Stimulated activated CD8-positive, alpha-beta memory T cell treated with anti-CD3 and anti-CD28 coated beads, Interleukin-7, amount 100 ng/mL, for 1 hour (primary cell): ENCODE measurements at places on chromosomes 3 and 15.

GRCh38 chr15:65666257-65666656 lies 44.5 kb downstream of the SLC24A1 start:
- DNase-seq, result no peak

- DNase-seq, result no peak
These were observed 80.2 kb downstream of the SEC22A start for GRCh38 chr3:123281929-123282328.

GRCh38 chr3:16052964-16053363 lies 121.5 kb upstream of the GALNT15 start:
- no peak for DNase-seq

DNA sequence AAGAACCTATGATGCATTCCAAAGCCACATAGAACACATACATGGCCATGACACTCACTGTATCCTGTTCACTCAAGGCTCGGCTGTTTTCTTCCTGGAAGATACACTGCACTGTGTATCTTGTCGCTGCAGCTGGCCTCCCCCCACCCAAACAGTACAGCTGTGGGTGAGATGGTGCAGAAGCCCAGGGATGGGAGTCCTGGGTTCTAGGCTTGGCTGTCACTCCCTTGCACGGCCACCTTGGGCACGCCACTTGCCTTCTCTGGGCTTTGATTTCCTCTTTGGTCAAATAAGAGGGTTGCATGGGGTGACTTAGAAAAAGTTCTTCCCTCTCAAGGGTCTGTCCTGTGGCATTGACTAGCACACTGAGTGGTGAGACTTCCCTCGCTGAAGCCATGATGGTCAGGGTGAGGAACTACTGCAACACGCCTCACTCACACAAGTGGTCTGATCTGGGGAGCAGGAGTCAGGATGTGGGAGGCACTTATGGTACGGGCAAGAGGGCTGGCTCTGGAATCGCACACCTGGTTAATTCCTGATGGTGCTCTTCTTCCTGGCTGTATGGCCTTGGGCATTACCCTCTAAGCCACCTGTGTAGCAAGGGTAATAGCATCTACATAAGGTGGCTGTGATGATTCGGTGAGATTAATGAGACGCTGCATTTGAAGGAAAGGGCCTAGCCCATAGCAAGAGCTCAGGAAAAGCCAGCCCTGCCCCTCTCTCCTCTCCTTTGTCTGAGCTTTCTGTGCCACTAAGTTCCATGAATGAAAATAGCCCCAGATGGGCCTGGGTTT lies 44.0 kb downstream of the ANP32A start:
- DNase-seq, result no peak

DNA sequence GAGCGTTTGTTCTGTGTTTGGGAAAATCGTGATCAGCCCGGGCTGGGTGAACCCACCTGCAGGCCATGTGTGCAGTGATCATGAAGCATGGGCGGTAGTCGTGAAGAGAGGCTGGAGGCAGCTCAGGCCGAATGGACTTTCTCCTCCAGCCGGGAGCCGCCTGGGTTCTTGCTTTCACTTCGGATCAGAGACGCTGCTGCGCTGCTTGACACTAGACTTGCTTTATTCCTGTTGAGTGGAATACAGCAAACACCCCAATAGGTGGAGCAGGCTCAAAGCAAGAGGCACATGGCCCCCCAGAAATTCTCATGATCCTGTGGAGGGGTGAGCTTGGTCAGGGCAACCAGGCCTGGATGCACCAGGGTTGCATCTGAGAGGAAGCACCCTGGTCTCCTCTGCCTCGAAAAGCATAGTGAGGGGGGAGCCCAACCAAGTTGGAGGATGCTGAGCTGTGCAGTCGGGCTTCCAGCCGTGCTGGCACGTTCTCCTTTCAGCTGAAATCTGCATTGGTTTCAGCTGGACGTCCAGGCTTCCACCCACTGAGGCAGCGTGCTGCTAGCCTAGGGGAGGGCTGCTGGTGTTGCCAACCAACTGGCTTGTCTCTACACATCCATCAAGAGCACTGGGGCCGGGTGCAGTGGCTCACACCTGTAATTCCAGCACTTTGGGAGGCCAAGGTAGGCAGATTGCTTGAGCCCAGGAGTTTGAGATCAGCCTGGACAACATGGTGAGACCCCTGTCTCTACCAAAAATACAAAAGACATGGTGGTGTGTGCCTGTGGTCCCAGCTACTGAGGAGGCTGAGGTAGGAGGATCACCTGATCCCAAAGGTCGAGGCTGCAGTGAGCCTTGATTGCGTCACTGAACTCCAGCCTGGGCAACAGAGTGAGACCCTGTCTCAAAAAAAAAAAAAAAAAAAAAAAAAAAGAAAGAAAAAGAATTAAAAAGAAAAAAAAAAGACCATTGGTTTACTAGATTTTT lies 2.8 kb upstream of the NRROS start:
- no peak for DNase-seq

DNA sequence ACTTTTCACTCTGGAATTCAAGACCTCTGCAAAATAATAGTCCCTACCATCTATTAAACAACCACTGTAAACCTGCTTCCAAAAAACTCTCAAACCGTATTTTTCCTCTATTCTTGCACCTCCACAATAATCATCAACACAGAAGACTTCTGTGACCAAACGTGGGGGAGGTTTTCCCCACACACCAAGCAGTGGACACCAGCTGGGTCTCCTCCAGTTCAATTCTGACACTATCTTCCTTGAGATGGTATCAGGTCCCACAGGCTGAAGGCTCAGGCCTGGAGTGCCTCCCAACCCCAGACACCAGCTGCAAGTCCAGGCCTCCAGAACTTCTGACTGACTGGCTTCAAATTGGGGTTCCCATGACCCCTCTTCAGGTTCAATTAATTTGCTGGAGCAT lies 89.6 kb upstream of the RAP2B start:
- DNase-seq, result no peak

DNA sequence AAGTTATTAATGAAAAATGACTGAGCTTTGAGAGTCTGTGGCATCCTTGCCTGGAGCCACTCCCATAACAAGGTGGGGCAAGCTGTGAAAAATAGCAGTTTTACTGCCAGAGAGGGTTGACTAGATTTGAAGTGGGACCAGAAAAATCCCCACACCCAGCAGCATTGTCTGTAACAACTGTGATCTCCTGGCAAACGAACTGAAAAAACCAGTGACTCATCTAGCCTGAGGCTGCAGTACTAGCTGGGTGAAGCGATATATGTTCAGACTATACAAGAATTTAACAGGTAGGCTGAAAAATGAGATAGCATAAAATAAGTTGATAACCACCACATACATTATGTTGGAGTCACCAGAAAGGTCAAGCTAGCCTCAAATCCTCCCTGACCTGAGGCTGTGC lies 64.0 kb downstream of the DPH6 start:
- no peak for DNase-seq

- peak; percentile 12 for DNase-seq
These were observed 187.1 kb downstream of the PDE8A start for GRCh38 chr15:85168642-85169173.

DNA sequence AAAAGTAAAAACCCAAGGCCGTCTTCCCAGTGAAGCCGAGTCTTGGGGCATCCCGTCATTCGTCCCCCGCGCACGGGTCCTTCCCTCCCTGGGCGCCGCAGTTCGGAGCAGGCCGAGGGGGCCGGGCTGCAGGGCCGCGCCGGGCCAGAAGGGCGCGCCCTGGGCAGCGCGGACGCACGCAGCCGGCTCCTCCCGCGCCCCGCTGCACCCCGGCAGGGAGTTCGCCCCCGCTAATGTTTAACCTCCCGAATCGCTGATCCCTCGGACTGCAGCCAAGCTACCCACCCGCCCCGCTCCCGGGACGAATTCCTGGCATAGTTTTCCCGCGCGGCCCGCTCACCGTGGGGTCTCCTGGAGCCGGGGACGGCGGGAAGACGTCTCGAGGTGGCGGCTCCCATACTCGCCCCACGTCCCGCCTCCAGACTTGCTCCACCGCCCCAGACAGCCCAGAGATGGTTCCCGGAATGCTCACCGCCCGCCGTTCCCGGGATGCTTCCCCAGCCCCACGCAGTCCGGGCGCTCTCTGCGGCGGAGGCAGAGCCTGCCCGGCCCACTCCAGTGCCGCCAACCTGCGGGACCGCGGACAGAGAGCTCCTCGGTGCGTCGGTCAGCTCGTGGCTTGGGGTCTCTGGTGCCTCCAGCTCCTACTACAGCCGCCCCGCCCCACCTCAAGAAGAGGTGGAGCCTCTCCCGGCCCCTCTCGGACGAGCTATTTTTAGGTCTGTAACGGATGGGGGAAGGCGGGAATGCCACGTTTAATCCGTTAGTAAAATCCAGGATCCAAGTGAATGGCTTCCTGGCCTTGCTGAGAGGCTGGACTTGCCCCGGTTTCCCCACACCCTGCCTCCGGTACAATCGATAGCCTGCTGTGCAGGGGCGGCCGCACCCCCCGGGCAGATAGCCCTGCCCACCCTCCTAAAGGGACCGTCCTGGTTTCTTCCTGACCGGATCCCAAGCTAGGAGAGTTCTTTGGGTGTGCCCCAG lies at the start of gene DZIP1L:
TSS of gene DZIP1L (minus strand) at position 621 of the 984 bp plus-strand sequence. CDS start 11,637 bp downstream, outside the sequence.
- no peak for DNase-seq

DNA sequence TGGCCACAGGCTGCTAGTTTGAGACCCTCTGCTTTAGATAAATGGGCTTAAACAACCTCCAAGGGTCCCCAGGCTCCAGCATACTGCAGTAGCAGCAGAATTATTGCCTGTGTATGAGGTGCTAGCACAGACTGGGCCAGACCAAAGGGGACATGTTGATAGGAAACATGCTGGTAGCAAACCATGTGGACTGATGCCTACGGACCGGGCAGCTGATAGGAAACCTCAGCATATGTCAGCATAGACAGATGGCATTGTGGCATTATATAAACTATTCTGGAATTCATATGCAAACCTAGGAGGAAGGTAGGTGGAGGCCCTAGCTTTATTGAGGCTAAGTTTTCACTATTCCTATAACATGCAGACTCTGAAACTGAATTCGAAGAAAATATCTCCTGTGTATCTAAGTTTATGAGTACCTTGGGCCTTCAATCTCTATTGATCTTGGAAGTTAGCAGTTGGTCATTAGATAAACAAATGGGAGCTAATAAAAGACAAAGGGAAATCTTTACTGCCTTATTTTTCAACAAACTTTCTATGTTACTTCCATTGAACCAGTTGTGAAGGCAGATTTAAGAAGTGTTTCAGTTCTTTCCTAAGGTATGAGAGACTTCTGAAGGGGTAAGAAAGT lies 1.7 kb upstream of the HGD start:
- DNase-seq, result no peak

DNA sequence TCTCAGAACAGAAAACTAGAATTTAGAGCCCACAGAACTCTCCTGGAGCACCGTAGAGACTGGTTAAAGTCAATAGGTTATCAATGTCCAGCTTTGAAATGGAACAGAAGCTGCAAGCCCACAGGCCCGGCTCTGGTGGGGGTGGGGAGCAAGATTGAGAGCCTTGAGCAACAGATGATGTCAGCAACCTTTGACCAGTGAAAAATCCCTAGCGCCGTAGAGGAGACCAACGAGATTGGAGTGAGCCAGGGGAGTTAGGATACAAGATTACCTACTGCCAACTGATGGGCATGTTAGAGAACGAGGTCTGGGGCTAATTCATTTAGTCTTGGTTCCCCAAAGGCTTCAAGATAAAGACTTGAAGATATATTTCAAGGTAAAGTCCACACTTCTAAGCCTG lies 345.5 kb upstream of the LMCD1 start:
- DNase-seq, result no peak

DNA sequence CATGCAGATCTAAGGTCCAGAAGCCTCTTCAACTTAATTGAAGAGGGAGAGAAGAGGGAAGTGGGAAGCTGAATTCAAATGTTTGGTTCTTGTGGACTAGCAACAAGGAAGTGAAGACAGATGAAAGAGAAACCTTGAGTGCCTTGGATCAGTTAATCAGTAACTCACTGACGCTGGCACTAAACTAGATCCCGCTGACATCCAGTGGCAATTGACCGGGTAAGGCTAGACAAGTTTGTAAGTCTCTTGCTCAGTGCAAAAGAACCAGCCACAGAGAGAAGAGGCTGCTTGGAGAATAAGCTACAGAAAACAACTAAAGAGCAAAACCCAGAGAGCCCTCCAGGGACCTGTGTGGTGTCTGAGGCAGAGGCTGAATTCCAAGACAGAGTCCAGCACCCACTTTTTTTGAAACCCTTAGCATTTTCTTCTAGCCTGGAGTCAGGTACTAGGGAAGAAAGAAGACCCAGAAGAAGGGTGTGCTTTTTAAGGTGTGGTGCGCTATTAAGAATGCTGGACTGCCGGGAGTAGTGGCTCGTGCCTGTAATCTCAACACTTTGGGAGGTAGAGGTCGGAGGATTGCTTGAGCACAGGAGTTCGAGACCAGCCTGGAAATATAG lies 6.9 kb downstream of the PLCH1 start:
- no peak for DNase-seq

DNA sequence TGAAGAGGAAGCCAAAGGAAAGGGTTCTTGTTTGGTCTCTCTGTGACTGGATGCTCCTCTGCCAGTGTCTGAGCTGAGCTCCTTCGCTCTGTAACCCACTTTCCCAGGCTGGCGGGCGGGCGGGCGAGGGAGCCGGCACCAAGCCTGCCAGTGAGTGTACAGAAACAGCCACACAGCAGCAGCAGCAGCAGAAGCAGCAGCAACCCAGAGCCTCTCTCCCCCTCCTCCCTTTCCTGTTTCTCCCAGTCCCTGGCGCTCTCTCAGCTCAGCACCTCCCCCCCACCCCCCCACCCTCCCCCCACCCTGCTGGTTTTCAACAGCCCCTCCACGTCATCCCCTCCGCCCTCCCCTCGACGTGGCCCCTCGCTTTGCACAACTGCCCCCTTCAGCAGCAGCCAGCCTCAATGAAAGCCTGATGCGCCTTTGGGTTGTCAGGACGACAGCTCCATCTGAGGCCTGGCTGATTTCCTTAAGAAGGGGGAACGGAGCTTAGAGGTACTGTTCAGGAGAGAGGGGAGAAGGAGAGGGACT lies at the start of gene LSAMP:
TSS of gene LSAMP (minus strand) at position 177 of the 531 bp plus-strand sequence.
- no peak for DNase-seq

DNA sequence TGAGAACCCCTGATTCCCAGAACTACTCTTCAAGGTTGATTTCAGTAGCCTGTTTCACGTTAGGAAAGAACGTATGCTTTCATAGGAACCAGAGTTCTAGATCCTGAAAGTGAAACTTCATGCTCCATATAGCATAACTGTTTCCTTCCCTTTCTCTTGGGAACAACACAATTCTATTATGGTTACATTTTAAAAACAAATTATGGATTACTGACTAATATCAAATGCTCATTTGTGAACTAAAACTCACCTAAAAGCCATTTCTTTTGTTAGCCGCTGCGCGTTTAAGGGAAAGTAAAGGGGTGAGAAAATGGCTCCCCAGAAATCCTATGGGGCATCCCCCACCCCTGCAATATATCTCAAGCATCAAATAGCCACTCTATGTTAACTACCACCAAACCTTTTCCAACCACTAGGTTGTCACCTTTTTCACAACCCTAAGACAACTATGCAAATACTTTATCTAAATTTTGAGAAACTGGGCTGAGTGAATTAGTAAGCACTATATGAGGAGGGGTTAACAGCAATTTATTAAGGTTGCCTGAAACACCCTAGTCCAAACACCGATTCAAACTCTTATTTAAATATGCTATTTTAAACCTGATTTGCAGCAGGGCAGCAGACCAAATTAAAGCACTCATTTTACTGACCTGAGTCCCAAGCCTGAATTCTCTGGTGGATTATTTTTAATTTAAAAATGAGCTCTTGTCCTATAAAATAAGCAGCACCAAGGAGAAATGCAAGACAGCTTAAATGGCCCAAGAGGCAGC lies 2.4 kb downstream of the SIAH2 start:
- DNase-seq, result no peak
